ENCODE measurements at places on chromosomes 12 and 14. TPM values are rescaled to one million over a fixed set of nuclear protein-coding genes. Genes with fewer than 3 reads are reported as not detected.

- H3K4me1 ChIP-seq, result no peaks in the 10 kb centered on the region
- no peak for DNase-seq
- H3K27me3 ChIP-seq, result peaks cover 5% of the 10 kb centered on the region
- H3K4me3 ChIP-seq, result no peak overlapping the region
These were observed 364.7 kb downstream of the APAF1 start for GRCh38 chr12:99009654-99010296.

The APOF gene
- 11.9 TPM for total RNA-seq

The ESRRB gene
- 0.08 TPM for total RNA-seq

DNA sequence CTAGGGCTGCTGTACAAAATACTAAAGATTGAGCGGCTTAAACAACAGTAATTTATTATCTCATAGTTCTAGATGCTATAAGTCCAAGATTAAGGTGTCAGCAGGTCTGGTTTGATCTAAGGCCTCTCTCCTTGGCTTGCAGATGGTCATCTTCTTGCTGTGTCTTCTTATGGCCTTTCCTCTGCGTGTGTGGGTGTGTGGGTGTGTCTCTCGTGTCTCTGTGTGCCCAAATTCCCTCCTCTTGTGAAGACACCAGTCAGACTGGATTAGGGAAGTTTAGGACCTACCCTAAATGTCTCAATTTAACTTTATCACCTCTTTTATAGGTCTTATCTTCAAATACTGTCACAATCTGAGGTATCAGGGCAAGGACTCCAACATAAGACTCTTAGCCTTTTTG lies 28.3 kb downstream of the DDHD1 start:
- no peaks in the 10 kb centered on the region for H3K36me3 ChIP-seq
- no peaks in the 10 kb centered on the region for H3K27me3 ChIP-seq
- H3K4me3 ChIP-seq, result no peak overlapping the region
- DNase-seq, result no peak
- H3K4me1 ChIP-seq, result no peaks in the 10 kb centered on the region

- H3K4me1 ChIP-seq, result no peaks in the 10 kb centered on the region
- H3K27me3 ChIP-seq, result no peaks in the 10 kb centered on the region
- no peak for DNase-seq
- no peak overlapping the region for H3K4me3 ChIP-seq
- H3K36me3 ChIP-seq, result no peaks in the 10 kb centered on the region
These were observed 56.7 kb downstream of the NTF3 start for GRCh38 chr12:5488626-5488955.

- no peak overlapping the region for H3K4me3 ChIP-seq
- DNase-seq, result no peak
- no peaks in the 10 kb centered on the region for H3K27me3 ChIP-seq
- H3K27ac ChIP-seq, result peak overlapping the region; percentile 88
These were observed 232.8 kb upstream of the DIO3 start for GRCh38 chr14:101328412-101329028.

- peaks cover 3% of the 10 kb centered on the region for H3K27me3 ChIP-seq
- H3K36me3 ChIP-seq, result no peaks in the 10 kb centered on the region
- no peak for DNase-seq
- H3K4me1 ChIP-seq, result peaks cover 7% of the 10 kb centered on the region
These were observed 7.2 kb upstream of the LMO3 start for GRCh38 chr12:16613199-16613598.

- no peak for DNase-seq
- H3K4me1 ChIP-seq, result no peaks in the 10 kb centered on the region
- no peak overlapping the region for H3K27ac ChIP-seq
- no peak overlapping the region for H3K4me3 ChIP-seq
- H3K36me3 ChIP-seq, result no peaks in the 10 kb centered on the region
These were observed 7.9 kb downstream of the CEP128 start for GRCh38 chr14:80933686-80934085.

The SOX5 gene
- total RNA-seq, result 8.4 TPM

GRCh38 chr12:25162866-25163265 lies 32.1 kb downstream of the DNAI7 start:
- no peaks in the 10 kb centered on the region for H3K27me3 ChIP-seq
- H3K4me1 ChIP-seq, result no peaks in the 10 kb centered on the region

The TRIM9 gene
- 1.6 TPM for total RNA-seq

DNA sequence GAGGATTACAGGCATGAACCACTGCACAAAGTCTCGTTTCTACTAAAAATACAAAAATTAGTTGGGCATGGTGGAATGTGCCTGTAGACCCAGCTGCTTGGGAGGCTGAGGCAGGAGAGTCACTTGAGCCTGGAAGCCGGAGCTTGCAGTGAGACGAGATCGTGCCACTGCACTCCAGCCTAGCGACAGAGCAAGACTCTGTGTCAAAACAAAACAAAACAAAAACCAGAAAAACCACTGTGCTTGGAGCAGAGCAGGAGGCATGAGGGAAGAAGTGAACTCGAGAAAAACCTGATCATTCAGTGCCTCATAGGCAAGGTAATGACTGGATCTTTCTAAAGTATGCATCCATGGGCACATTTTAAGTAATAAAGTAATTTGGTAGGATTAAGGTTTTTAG lies 487.8 kb downstream of the KCNH5 start:
- no peaks in the 10 kb centered on the region for H3K36me3 ChIP-seq
- no peaks in the 10 kb centered on the region for H3K27me3 ChIP-seq
- no peak overlapping the region for H3K27ac ChIP-seq
- H3K4me1 ChIP-seq, result no peaks in the 10 kb centered on the region
- no peak for DNase-seq

DNA sequence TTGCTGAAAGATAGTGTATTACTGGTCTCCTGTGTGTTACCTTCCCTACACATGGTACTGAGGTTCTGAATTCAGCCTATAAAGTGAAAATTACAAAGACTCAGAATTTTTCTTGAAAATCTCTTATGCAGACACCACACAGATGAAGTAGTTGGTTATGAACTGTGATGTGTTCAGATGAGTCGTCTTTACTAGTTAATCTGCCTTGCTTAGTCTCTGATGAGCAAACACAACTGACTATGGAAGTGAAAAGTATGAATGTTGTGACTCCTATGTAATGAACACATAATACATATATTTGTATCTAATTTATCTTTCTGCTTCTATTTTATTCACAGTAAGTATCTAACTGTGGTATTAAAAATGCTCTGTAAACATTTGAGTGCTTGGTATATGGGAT lies 4.7 kb downstream of the MTERF2 start:
- H3K36me3 ChIP-seq, result no peaks in the 10 kb centered on the region
- H3K27ac ChIP-seq, result no peak overlapping the region
- DNase-seq, result no peak
- H3K4me3 ChIP-seq, result no peak overlapping the region
- peaks cover 32% of the 10 kb centered on the region for H3K4me1 ChIP-seq
- H3K27me3 ChIP-seq, result no peaks in the 10 kb centered on the region

DNA sequence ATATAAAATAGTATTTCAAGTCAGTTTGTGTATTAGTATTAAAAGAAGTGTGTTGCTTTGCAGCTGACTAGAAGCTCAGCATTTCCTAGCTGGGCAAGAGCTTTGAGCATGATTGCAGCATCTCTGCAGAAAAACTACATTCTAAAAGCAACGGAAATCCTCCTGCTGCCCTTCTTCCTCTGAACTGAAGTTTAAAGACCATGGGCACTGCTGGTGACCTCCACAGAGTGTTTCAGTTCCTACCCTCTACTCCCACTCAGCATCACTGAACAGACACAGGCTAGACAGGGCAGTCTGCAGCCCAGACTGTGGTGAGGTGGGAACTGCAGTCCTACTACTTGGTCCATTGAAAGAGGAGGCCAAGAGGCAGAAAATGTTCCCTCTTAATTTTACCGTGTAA lies 59.0 kb downstream of the FAR2 start:
- no peaks in the 10 kb centered on the region for H3K36me3 ChIP-seq
- H3K27ac ChIP-seq, result no peak overlapping the region
- no peaks in the 10 kb centered on the region for H3K4me1 ChIP-seq
- DNase-seq, result no peak
- H3K27me3 ChIP-seq, result no peaks in the 10 kb centered on the region

The PRIMA1 gene
- total RNA-seq, result 0.08 TPM

The OR4N2 gene
- total RNA-seq, result not detected

DNA sequence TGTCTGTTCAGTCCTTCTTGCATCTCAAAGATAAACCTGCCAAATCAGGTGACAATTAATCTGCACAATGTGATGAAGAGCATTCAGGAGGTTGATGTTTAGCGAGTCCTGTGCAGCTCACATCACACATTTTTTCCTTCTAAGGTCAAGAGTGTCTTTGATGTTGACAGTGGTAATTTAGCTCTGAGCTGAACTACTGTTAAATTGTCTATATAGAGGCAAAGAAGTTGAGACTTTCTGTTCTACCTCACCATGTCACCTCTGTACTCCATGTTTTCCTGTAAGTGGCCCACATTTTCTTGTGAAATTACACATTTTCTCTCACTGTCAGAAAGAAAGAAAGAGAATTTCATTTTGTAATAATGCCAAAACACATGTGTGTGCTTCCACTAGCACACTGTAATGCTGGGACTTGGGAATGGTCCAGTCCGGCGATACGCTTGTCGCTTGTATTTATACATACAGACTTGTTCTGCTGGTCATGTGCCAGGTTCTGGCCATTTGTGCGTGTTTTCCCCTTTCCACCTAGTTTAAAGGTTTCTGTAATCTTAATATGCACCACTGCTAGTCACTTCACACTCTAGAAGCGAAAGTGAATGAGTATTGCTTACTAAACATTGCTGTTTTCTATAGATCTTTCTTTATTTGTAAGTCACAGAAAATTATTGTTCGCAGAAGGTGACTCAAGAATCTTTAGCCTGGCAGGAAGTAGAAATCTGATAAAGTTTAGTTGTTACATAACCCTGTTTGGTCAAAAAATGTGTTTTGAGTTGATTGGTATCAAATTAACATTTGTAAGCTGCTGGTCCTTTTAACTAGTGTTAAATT lies 328.9 kb downstream of the TMTC2 start:
- DNase-seq, result no peak
- H3K27me3 ChIP-seq, result no peaks in the 10 kb centered on the region
- no peaks in the 10 kb centered on the region for H3K4me1 ChIP-seq
- H3K4me3 ChIP-seq, result no peak overlapping the region
- no peaks in the 10 kb centered on the region for H3K36me3 ChIP-seq
- H3K27ac ChIP-seq, result no peak overlapping the region

- peaks cover 63% of the 10 kb centered on the region for H3K4me1 ChIP-seq
- peak overlapping the region; percentile 68 for H3K27ac ChIP-seq
- no peak for DNase-seq
- H3K36me3 ChIP-seq, result no peaks in the 10 kb centered on the region
These were observed 944 bp downstream of the CCND2 start for GRCh38 chr12:4274396-4275015.

DNA sequence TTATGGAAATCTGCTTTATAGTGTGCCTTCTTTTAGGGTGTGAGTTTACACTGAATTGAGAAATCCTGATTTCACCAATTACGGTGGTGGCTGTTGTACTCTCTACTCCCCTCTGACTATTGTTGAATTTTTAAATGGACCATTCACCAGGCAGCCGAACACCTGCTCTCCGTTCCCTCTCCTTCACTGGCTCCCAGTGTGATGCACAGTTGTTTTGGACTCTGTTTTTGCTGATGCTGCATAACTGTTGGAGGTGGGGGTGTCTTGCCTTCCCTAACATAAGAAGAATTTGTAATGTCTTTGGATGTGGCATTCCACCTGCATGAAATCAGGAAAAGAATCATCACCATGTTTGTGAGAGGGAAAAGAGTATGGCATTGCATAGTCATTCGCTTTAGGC lies 341.2 kb downstream of the SNAPC1 start:
- no peak overlapping the region for H3K27ac ChIP-seq
- no peaks in the 10 kb centered on the region for H3K36me3 ChIP-seq
- no peaks in the 10 kb centered on the region for H3K4me1 ChIP-seq
- no peaks in the 10 kb centered on the region for H3K27me3 ChIP-seq
- no peak for DNase-seq

DNA sequence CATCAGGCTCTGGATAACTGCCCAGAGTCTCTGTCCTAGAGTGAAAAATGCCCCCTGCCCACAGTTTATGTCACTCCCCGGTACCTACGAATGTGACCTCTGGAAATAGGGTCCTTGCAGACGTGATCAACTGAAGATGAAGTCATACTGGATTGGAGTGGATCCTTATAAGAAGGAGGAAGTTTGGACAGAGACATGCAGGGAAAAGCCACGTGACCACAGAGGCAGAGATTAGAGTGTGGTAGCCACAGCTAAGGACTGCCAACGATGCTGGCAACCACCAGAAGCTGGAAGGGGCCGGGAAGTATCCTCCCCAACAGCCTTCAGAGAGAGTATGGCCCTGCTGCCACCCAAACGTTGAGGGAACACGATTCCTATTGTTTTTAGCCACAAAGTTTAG lies 101.2 kb upstream of the NCOR2 start:
- no peak overlapping the region for H3K27ac ChIP-seq
- no peak for DNase-seq
- H3K36me3 ChIP-seq, result no peaks in the 10 kb centered on the region
- no peaks in the 10 kb centered on the region for H3K27me3 ChIP-seq
- no peaks in the 10 kb centered on the region for H3K4me1 ChIP-seq

- no peaks in the 10 kb centered on the region for H3K36me3 ChIP-seq
- DNase-seq, result no peak
- no peaks in the 10 kb centered on the region for H3K4me1 ChIP-seq
- H3K27me3 ChIP-seq, result no peaks in the 10 kb centered on the region
- no peak overlapping the region for H3K27ac ChIP-seq
These were observed 45.7 kb upstream of the VRK1 start for GRCh38 chr14:96751505-96751904.

The TAS2R14 gene
- total RNA-seq, result 6.9 TPM

The SLC15A5 gene
- not detected for total RNA-seq

- H3K27ac ChIP-seq, result peak overlapping the region; percentile 90
- peaks cover 36% of the 10 kb centered on the region for H3K4me1 ChIP-seq
- H3K4me3 ChIP-seq, result peak overlapping the region; percentile 82
- no peaks in the 10 kb centered on the region for H3K27me3 ChIP-seq
- DNase-seq, result no peak
These were observed 772 bp downstream of the SCARB1 start for GRCh38 chr12:124862768-124863415.

The NCAPD2 gene
- total RNA-seq, result 10.0 TPM

DNA sequence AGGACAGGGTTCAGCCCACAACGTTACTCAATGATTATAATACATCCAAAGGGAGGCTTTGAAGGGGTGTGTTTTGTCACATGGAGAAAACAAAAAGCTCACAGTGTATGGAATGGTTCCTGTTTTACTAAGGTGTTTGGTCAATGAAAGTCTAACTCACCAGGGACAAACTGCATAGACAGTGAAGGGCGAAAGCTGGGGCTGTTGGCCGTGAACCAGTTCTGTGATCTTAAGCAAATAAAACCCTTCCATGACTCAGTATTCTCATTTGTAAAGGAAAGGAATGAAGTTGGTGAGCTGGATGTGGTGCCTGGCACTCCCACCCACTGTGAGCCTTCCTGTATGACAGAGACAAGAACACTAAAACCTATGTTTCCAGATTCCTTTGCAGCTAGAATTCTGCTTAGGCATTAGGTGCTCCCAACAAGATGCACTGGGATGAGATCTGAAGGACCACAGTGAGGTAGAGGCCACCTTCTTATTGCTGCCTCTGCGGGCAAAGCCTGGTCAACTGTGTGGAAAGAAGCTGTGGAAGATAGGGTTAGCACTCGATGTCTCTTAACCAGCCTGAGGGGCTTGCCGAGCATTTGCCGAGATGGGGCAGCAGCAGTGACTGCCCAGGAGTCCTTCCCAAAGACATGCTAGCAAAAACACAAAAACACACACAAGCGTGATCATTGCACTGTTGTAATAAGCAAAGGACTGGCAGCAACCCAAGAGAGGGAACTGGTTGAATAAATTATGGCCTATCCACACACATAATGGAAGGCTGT lies 48.5 kb downstream of the VCPKMT start:
- no peaks in the 10 kb centered on the region for H3K27me3 ChIP-seq
- H3K4me3 ChIP-seq, result no peak overlapping the region
- H3K27ac ChIP-seq, result no peak overlapping the region
- H3K4me1 ChIP-seq, result peaks cover under 1% of the 10 kb centered on the region
- DNase-seq, result no peak
- H3K36me3 ChIP-seq, result no peaks in the 10 kb centered on the region

The SYT1 gene
- total RNA-seq, result 0.84 TPM

The PKP2 gene
- 35.7 TPM for total RNA-seq
